Stimulated activated naive CD8-positive, alpha-beta T cell treated with anti-CD3 and anti-CD28 coated beads, Interleukin-15, Interleukin-2, amounts not matched to agents 100 U/mL and 50 U/mL, for 24 hours (primary cell): ENCODE measurements at places on chromosomes 6 and 20.

- DNase-seq: no peak
Observed at GRCh38 chr6:129634411-129635230, 75.4 kb downstream of the ARHGAP18 start.

DNA sequence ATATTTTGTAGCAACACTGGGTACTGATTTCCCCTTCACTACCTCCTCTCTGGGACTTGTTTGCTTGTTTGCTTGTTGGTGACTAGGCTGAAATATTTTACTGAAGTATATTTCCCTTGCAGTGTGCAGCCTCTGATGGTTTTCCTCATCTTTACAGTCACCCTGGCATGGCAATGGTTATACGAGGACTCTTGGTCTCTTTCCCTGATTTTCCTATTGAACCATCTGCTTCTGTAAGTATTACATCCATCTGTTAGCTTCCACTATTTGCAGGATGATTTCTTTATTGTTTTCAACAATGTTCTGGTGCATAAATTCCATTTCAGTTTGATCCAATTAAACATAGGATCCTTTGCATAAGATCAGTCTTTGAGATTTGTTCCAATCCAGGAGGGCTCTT lies 465.1 kb downstream of the MEI4 start:
- DNase-seq: no peak

DNA sequence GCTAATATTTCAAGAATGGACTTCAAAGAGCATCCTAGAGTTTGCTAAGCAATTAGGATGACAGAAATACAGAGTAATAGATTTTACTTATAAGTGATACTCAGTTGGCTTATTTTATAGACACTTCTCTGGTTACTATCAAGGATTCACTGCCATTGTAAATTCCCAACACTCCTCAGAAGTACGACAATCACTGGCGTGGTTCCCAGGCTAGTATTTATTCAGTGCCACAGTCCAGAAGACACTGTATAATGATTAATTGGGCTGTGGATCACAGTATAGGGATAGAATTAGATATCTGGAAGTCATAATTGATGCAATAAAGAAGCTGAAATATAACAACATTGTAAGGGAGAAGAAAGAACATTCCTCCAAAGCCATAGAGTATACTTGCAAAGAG lies 15.7 kb downstream of the MANEA start:
- no peak for DNase-seq

DNA sequence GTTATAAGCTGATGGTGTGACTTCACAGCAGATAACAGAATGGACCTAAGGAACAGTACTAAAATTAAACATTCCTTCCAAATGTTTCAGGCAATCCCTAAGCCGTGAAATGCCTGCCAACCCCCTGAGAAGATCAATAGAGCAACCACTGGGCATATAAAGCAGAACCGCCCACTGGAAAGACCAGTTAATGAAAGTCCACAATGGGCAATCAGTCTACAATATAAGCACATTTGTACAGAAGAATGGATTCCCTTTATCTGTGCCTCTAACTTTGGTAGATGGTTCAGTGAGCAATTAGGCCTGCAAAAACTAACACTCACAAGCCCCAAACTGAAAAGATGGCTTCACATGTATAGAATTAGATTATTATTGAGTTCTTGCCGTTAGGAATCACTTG lies 286.6 kb downstream of the UBE3D start:
- DNase-seq: no peak

DNA sequence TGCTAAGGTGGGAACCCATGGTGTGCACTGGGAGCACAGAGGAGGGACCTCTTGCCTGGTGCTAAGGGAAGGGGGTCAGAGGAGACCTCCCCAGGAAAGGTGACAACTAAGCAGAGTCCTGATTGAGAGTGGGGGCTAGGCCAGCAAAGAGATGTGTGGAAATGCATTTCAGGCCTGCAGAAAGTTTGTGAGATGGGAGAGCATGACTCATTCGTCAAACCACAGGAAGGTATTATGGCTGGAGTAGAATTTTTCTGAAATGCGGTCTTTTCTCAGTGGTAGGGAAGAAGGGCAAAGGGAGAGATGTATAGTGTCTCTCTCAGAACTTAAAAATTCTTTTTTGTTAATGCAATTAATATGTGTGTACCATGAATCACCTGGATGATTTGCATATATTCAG lies 23.6 kb upstream of the EDN1 start:
- DNase-seq: no peak

DNA sequence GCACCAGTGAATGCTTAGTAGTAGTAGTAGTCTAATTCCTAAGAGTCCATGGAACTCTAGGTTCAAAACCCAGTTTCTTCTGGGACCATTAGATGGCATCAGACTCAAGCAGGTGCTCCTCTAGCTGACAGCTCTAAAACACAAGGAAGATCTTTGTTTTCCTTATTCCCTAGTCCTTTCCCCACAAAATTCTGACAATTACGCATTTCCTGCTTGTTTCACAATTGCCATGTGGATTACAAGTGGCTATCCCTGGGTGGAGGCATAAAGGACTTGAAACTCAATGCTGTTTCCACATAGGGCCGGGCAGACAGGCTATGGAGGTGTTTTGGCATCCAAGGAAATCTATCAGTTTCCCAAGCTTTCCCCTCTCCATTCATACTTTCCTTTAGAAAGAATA lies 9.2 kb upstream of the HLA-DOB start:
- DNase-seq: no peak

DNA sequence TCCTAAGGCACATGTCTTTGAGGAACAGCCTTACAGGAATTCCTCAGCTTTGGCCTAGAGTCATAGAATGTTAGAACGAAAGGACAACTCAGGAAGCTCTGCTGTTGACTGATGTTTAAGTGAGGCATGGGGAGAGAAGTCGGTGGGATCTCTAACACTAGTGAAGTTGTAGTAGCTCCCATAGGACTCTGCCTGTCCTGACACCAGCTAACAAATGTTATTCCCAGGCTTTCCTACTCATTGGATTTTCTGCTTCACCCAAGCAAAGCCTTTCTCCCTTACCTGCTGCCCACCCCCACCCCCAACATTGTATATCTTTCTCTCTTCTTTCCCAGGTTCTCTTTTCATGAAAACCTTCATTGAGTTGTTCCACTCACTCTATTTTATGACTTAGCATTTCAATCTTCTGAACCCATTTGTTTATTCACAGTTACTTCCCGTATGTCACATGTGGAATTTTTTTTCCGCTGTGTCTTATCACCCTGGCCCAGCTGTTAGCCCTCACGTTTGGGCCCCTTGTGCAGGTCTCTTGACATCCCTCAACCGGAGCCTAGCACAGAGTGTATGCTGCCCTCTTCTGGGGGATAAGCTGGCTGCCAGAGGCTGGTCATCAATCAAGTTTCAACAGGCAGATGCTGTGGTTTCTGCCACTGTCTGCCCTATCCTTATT lies 39.2 kb upstream of the RNF8 start:
- peak; percentile 40 for DNase-seq

DNA sequence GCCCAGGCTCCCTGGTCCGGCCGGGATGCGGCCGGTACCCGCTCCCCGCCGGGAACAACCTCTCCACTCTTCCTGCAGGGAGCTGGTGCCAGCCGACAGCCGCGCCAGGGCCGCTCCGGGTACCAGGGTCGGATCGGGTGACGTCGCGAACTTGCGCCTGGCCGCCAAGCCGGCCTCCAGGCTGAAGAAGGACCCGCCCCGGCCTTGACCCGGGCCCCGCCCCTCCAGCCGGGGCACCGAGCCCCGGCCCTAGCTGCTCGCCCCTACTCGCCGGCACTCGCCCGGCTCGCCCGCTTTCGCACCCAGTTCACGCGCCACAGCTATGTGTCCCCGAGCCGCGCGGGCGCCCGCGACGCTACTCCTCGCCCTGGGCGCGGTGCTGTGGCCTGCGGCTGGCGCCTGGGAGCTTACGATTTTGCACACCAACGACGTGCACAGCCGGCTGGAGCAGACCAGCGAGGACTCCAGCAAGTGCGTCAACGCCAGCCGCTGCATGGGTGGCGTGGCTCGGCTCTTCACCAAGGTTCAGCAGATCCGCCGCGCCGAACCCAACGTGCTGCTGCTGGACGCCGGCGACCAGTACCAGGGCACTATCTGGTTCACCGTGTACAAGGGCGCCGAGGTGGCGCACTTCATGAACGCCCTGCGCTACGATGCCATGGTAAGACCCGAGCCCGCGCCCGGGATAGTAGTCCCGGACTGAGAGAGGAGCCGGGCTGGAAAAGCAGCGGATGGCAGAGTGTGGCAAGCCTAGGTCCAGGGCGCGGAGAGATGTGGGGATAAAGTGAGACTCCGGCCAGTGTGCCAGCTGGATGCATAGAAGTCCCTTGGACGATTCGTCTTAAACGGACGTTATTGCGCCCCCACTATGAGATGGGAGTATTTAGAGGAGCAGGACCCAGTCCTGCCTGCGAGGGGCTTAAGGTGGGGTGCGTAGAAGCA lies at the start of gene NT5E:
Gene NT5E, plus strand, starts transcription at position 266 of the 942 bp plus-strand sequence. Its CDS starts 57 bp downstream, at position 323.
- peak; percentile 73 for DNase-seq

DNA sequence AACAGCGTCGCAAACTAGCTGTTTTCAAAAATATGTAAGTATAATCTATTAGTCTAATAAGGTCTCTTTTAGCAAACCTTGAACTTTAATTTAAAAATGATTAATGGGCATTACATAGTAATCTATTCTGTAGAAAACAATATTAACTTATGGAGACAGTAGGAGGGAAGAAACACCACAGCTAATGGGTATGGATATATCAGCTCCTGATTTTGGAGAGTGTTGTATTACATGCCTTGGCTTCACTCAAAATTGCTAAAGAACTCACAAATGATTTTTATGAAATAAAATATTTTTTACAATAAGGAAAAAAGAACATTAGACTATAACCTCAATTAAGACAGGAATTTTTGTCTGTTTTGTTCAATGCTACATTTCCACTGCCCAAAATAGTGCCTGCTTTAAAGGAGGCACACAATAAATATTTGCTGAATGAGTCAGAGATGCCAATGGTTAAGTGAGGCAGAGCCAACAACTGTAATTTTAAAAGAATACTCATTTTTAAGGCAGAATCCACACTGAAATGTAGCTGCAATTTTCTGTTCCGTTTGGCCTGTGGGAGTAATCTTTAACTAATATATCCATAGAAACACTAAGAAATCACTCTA lies 15.7 kb downstream of the ATG5 start:
- no peak for DNase-seq

DNA sequence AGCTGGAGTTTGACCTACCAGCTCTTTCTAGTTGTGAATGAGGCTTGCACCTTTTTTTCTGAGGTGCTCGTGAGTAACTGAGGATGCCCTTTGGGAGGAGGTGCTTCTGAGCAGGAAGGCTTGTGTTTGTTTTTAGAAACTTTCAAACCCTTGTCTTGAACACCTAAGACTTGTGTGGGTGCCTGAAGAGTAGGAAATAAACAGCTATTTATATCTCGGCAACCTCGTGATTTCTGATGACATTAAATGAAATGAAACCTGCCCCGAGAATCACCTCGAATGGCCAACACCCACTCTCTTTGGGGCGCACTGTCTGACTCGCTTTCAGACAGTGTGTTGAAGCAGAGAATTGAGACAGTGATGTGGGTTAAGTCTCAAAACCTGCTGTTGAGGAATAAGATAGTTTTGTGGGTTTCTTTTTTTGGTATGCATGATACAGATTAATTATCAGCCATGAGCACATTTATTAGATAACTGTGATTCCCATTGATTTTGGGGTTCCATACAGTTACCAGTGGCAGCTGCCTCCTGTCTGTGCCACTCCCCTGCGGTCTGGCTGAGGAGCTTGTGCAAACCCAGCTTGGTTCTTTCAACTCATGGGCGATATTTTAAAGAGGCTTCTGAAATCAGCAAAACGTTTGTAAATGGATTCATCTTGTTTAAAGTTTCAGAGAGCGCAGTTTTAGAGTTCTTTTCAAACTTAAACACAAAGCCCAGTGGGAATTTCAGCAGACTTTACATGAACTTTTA lies 8.4 kb downstream of the IRF4 start:
- DNase-seq: no peak

- no peak for DNase-seq
Observed at GRCh38 chr6:127923135-127923534, 22.3 kb upstream of the THEMIS start.

GRCh38 chr20:22285555-22285954 lies 298.8 kb downstream of the FOXA2 start:
- no peak for DNase-seq

GRCh38 chr20:16556301-16556700 lies 16.9 kb downstream of the KIF16B start:
- no peak for DNase-seq

- no peak for DNase-seq
Observed at GRCh38 chr6:141593311-141593710, 539.4 kb upstream of the GJE1 start.

DNA sequence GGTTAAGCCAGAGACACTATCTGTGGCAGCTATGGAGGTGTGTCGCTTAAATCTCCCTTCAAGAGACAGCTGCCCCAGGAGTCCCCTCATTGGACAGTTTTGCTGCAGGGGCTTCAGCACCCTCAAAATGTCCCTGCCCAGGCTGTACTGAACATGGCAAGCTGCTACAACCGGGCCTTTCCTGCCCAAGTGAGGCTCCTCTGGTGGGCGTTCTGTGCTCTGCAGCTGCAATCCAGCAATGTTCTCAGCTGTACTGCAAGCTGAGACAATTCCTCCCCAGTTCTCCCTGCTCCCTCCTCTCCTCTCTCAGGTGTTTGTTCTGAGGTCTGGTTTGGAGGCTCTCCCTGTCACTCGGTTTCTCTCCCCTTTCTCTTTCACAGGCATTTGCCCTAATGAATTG lies 190.8 kb upstream of the LAMP5 start:
- DNase-seq: no peak

DNA sequence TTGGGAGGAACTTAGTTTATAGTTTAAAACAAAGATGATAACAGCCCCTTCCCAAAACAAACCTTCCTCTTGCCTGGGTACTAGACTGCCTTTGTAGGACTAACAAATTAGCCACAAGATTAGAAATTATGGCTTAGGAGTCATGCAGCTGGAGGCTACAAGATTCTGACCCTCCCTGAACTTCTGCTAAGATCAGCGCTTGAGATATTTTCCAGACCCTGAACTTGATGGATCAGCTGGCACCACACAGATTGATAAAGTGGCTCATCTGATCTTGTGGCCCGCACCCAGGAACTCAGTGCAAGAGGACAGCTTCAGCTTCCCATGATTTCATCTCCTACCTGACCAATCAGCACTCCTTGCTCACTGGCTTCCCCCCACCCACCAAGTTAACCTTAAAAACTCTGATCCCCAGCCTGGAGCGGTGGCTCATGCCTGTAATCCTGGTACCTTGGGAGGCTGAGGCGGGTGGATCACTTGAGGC lies 5.9 kb upstream of the SERINC3 start:
- no peak for DNase-seq

GRCh38 chr20:52941808-52942207 lies 30.4 kb upstream of the TSHZ2 start:
- no peak for DNase-seq

- DNase-seq: no peak
Observed at GRCh38 chr20:21706261-21707195, 1.1 kb downstream of the PAX1 start.

- no peak for DNase-seq
Observed at GRCh38 chr20:20802328-20802727, 89.9 kb upstream of the RALGAPA2 start.

DNA sequence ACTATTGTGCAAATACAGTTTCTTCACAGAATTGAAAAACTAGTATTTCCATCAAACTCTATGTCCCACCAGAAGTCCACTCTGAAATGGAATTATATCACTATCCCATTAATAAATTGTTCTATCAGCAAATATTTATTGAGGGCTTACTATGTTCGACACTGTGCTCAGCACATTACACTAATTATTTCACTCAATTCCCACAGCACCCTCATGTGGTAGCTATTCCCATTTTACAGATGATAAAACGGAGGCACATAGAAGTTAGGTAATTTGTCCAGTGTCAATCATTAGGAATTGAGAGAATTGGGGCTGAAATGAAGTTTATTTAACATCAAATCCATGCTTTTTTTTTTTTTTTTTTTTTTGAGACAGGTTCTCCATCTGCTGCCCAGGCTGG lies 52.5 kb downstream of the MKKS start:
- no peak for DNase-seq
